NCI-H460 (cell line): ENCODE measurements at places on chromosomes 3 and 15.

- DNase-seq = no peak
Measured at GRCh38 chr3:72092778-72093177, 307.8 kb upstream of the PROK2 start.

DNA sequence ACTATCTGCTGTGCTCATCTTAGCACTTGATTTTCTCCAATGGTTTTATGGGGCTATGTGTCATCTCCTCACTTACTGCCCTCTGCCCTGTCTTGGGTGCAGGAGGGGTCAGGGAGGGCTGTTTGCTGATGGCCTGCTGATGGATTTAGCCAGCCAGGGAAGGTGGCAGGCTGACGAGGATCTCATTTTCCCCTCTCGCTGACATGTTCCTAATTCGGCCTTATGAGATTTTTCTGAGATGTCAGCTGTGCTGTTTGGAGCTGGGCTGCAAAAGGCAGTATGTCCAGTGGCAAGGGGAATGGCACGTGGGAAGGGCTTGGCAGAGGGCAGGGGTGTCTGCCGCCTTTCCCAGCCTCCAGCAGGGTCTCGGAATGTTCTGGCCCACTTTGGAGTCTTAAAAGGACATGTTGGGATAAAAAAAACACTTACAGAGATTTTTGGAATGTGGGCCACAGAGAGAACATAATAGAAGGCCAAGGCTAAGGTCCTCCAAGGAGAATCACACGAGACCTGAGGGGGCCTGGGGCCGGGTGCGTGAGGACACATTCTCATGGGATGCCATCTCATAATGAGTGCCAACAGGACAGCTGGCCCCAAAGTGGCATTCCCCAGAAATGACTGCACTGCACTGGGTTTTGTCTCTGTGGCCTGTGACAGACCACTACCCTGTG lies 303.8 kb downstream of the TLE3 start:
- no peak for DNase-seq

DNA sequence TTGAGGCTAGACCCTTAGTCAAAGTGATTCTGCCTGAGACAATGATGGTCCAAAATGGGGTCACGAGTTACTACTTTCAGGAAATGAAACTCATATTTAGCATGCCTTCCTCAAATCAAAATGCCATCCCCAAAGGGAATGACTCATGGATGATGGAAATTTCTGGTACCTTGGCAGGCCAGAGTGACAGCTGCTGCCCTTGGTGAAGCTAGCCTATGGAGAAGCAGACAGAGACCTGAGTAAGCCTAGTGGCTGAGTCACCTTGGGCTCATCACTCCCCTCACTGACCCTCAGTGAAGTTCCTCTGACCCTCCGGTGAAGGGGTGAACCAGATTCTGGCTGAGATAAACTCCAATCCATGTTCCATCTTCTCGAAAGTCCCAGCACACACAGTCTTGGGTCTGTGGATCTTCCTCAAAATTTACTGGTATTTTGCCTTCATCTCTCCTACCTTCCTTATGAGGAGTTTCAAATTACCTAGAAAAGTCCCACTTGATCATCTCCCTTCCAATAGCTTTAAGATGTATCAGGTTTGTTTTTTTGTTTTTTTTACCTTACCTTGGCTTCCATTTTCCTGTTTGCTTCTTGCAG lies 54.5 kb upstream of the ABHD17C start:
- DNase-seq = no peak

GRCh38 chr3:189096092-189096491 lies 75.7 kb upstream of the TPRG1 start:
- DNase-seq = no peak

DNA sequence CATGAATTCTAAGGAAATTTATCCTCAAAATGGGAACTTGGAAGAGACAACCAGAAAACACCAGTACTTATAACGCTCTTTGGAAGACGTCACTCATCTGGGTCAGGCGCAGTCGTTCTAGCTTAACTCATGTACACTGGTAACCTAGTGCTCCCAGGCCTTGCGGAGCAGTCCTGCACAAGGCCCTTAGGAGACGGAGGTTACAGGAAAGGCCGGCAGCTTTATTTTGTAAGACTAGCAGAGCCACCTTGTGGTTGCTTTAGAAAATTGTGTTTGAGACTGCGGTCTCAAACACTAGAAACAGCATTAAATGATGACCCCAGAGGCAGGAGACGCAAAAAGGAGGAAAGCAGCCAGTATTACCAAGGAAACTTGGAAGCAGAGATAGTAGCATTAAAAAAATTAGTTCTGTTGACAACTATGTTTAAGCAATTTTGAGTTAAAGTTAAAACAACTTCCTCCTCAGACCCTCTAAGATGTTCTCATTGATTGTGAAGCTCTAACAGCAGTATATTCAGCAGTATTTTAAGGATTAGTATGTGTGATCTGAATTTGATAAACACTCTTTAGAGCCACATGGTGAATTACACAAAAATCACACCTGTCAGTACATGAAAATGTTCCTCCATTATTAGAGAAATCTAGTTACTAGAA lies 141.9 kb upstream of the C2CD4B start:
- DNase-seq = peak; percentile 74

GRCh38 chr15:91465696-91466095 lies 365.6 kb downstream of the SV2B start:
- no peak for DNase-seq

DNA sequence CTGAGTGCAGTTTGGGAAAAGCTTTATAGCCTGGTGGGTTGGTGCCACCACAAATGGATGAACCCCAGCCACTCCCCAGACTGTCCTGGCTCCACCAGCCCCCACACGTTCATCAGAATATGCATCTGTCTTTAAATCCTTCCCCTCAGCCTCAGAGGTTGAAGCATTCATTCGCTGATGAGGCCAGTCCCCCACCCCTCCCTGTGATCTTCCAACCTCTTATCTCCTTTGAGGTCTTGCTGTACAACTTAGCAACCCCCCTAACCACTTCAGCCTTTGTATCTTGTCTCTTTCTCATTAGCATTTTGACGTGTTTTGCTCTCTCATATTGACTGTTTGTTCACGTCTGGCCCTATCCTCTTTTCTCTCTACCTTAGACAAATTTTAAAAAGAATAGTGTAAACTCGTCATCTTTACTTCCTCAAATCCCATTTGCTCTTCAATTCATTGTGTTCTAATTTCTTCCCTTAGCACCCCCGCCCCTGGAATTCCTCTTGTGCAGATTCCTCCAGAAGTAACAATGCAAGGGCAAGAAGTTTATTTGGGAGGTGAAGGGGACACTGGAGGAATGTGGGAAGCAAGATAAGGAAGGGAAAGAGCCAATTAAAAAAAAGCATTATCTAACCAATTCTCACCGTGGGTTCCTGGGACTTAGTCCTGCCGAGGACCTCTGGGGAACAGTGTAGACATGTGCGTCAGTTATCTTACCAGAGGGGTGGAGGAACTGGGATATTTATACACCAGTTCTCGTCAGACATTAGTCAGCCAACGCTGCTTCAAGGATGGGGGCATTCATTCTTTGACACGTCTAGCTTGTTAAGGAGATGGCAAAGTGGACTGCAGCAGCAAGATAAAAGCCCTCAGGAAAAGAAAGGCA lies 38.6 kb downstream of the MOBP start:
- no peak for DNase-seq

DNA sequence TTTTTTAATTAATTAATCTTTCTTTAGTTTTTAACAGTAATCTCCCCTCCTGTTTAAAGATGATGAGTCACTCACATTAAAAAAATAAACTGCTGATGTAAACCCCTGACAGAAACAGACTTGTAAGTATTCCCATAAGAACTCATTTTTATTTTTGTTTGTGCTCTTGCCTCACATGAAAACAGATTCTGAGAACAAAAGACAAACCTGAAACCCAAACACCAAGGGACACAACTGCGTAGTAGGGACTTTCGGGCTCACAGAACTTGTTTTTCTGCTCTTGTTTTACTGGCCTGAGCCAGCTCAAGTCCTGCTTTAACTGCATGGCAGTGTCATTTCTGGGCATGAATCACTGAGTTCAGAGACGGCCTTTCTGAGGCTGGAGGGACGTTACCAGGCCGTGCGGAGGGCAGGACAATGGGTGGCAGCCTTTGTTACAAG lies 600.8 kb downstream of the FOXP1 start:
- peak; percentile 67 for DNase-seq

DNA sequence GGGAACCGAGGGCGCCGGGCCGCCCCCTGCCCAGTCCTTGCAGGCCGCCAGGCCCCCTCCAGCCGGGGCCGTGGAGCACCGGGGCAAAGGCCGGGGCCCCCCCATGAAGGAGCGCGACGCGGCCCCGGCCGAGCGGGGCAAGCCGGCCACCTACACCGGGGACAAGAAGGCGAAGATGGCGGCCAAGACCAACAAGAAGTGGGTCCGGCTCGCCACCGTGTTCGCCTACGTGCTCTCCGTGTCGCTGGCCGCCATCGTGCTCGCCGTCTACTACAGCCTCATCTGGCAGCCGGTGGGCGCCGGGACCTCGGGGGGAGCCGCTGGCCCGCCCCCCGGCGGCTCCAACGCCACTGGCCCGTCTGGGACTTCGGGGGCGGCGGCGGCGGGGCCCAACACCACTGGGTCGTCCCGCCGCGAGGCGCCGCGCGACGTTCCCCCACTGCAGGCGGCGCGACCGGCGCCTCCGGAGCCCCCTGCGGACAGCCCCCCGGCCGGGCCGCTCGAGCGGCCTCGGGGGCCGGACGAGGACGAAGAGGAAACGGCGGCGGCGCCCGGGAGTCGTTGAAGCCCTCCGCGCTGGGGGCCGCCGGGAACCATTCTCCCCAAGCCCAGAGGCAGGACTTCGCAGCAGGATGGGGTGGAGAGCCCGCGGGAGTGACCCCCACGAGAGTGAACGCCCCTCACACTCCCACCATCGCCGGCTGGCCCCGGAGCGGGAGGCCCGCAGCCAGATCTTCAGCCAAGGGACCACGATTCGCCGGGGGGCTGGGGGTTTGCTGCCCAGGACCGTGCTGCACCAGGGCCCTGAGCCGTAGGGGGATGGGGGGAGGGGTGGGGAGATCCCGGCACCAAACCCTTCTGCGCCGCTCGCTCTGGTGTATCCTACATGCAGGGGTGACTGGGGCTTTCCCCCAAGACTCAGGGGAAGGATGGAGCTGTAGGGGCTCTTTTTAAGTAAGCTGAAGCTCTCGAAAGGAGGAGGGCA lies 753 bp downstream of the INAFM2 start:
- DNase-seq = no peak

DNA sequence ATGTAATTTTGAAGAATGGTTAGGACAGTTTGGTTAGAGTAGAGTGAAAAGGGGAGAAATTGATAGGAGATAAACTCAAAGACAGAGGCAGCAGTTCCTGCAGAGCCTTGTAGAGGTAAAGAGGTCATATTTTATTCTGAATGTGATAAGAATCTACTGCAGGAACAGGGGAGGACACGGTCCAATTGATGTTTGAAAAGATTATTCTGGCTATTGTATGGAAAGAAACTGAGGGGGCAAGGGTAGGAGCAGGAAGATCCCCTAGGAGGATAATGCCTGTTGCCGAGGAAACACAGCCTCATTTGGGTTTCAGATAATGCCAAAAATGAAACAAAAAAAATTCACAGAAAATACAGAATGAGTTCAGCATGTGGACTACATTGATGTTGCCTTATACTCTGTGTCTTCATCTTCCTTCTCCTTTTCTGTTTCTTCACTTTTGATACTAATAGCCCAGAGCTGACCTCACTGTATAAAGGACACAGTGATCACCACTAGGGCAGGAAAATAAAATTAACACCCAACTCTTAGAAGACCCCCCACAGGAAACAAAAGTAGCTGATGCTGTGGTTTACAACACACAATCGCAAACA lies 454.6 kb upstream of the UBE2E2 start:
- no peak for DNase-seq

- DNase-seq = no peak
Measured at GRCh38 chr3:151644986-151645385, 88.7 kb upstream of the AADACL2 start.

GRCh38 chr3:61146010-61146890 lies 105.0 kb downstream of the FHIT start:
- DNase-seq = no peak

DNA sequence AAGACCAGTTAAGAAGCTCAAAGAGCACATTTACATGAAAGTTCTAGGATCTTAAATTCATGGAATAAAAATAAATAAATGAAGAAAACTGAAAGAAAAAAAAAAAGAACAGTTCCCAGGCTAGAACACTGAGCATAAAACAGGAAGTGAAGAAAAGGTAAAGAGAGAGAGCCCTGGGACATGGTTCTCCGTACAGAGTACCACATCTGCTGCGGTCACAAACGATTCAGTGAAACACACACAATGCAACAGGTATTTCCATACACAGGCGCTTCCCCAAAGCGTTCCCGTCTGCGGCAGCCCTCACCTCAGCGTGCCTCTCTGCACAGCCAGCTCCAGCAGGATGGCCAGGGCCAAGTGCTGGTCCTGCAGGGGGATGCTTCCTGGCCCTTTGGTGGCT lies 49.4 kb downstream of the HERC2 start:
- DNase-seq = no peak

DNA sequence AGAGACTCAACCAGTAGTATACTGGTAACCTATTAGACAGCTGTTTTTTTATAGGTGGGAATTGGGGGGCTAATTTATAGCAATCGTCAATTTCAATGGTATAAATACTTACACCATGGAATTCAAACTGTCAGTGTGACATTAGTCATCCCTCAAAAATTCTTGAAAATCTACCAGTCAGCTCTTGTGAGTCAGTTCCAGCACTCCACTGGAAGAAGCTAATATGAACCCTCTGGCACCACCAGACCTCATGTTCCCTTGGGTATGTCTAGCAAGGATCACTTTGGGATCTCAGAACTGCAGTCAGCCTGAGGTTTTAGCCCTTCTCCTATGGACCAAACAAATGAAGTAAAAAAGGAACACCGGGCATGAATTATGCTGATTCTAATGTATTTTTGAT lies 11.8 kb upstream of the UACA start:
- DNase-seq = no peak

GRCh38 chr3:47452453-47453215 lies 23.1 kb downstream of the SCAP start:
- DNase-seq = no peak

- DNase-seq = no peak
Measured at GRCh38 chr3:30040126-30040525, 566.3 kb upstream of the TGFBR2 start.

DNA sequence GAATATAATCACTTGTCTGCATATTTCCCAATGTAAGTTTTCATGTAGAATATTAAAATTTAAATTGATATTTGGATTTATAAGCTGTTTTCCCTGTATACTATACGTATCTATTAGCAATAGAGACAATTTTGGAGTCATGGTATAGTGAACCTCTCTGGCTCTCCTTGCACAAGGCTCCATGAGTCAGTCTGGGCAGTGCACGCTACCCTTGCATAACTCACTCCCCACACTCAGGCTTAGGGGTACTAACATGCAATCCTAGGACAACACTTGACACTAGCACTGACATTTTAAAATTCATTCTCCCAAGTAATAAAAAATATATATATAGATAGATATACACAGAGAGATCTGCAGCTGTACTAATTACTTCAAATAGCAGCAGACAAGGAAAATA lies 39.2 kb downstream of the SLC24A1 start:
- no peak for DNase-seq

- peak; percentile 56 for DNase-seq
Measured at GRCh38 chr3:158830391-158830790, 28.5 kb downstream of the MFSD1 start.

DNA sequence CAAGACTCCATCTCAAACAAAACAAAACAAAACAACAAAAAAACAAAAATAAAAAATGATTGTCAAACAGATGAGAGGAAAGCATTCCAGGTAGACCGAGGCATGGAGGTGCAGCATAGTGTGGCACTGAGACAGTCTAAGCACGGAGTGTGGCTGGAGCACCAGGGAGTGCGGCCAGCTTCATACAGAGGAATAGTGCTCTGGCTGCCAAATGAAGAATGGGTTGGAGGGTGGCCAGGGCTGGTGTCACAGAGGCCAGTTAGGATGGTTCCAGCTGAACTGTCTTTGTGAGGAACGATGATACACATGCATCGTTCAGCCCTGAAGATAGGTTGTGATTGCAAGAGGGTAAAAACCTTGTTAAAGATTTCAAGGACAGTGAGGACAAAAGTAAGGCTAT lies 28.3 kb downstream of the MITF start:
- DNase-seq = no peak
